ENCODE measurements at places on chromosomes 7 and 10.

GRCh38 chr10:126133906-126134656 lies 237.7 kb downstream of the FANK1 start:
- no peak for DNase-seq

- no peak for DNase-seq
Measured at GRCh38 chr7:48832303-48832845, 92.0 kb upstream of the CDC14C start.

- no peak for DNase-seq
Measured at GRCh38 chr10:48818081-48818480, 121.6 kb downstream of the LRRC18 start.

GRCh38 chr7:84200859-84201258 lies 6.3 kb upstream of the SEMA3A start:
- no peak for DNase-seq

GRCh38 chr7:29369909-29370488 lies 175.4 kb downstream of the CHN2 start:
- DNase-seq, result no peak

GRCh38 chr10:111295788-111296187 lies 219.0 kb downstream of the ADRA2A start:
- DNase-seq, result no peak

GRCh38 chr7:139777948-139778841 lies at the start of gene HIPK2:
TSS of gene HIPK2 (minus strand) at chr7:139777998. CDS start at chr7:139777623, 375 bp downstream.
- DNase-seq, result peak; percentile 77

- no peak for DNase-seq
Measured at GRCh38 chr7:27324246-27324645, 81.6 kb downstream of the EVX1 start.

DNA sequence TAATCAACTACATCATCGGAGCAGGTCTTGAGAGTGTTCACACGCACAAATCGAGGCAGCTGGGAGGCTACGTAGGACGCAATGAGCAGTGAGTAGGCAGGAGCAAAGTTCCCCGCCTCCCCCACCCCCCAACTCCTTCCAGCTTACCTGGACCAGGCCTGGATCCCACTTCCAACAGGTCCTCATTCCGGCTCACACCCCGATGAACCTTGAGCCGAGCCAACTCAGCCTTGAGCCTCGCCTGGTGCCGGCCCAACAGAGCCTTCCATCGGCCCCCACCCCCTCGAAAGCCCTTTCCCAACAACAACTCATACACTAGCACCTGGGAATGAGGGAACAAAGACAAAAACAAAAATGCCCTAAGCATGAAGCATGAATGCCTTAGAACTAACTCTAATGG lies 1.2 kb downstream of the NSUN5 start:
- DNase-seq, result no peak

DNA sequence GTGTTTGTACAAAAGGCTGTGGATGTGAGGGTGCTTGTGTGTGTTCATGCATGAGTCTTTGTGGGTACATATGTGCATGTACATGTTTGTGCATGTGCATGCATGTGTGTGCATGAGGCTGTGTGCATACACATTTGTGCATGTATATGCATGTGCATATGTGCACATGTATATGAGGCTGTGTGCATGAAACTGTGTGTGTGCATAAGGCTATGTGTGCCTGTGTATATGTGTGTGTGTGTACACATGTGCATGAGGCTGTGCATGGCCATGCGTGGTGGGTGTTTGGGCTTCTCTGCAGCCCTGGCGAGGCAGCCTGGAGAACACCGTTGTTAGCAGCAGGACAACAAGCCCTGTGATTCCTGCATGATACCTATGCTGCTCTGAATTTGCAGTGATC lies 207.7 kb upstream of the ADCY1 start:
- DNase-seq, result no peak

DNA sequence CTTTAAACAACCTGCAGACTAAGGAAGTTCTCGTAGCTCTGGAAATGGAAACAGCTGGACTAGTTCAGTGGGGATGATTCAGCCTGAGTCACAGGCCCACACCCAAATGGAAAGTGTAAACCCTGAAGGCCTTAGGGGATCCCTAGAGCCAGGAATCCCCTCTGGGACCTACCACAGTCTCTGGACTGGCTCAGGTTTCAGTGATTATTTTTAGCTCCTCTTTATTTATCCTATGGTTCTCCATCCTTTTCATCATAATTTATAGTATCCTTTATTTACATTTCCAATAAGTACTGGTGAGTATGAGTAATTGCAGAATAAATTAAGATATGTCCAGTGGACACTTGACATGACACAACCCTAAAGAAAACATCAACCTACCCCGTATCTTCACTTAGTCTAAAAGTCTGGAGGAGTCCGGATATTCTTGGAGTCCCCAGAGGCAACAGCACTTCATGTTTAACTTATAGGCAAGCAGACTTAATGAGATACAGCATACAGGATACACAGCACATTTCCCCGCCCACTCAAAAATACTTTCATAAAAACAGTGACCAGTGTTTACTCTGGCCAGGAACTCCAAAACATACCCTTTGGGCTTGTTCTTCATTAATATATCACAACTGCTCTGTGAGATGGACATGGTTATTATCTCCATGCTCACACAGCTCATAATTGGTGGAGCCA lies 28.4 kb upstream of the SEMA3E start:
- DNase-seq, result no peak

DNA sequence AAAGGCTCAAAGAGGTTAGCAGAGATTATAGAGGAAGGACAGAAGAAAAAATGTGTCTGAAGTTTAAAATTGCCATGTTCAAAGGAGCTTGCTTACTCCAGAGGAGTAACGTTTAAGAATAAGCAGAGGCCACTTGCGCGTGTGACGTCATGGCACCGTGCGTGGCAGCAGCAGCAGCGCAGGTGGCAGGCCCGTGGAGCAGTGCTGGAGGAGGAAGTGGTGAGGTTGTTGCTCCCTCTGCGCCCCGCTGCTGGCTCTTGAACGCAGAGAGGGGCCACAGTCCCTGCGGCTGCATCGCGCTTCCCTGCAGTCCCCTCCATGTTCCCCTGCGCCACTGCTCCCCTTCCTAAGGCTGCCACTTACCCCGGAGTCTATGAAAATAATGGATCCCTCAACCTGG lies 37.5 kb downstream of the GDI2 start:
- peak; percentile 84 for DNase-seq

- DNase-seq, result no peak
Measured at GRCh38 chr7:12137283-12137682, 73.8 kb upstream of the TMEM106B start.

GRCh38 chr7:132390705-132391104 lies 185.6 kb downstream of the PLXNA4 start:
- peak; percentile 11 for DNase-seq

- DNase-seq, result no peak
Measured at GRCh38 chr7:130632111-130632510, 36.4 kb downstream of the COPG2 start.

DNA sequence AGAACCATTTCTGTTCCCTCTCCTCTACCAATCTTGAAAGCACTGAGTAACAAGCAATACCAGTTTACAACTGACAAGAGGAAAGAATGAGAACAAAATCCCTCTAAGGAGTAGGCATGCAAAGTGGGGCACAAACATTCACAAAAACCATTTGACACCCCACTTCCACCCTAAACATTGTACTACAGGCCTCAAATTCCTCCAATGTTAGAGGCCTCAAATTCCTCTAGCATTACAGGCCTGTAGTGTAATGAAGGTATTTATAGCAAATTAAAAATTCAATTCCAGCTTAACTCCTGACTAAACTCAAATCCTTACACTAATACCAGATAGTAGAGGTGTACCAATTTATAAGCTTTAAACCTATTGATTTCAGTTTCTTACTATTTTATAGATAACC lies 85.4 kb downstream of the SIRT1 start:
- no peak for DNase-seq

- DNase-seq, result no peak
Measured at GRCh38 chr10:108003061-108003460, 838.6 kb upstream of the SORCS1 start.

- DNase-seq, result no peak
Measured at GRCh38 chr7:80230327-80230726, 95.7 kb downstream of the GNAI1 start.

DNA sequence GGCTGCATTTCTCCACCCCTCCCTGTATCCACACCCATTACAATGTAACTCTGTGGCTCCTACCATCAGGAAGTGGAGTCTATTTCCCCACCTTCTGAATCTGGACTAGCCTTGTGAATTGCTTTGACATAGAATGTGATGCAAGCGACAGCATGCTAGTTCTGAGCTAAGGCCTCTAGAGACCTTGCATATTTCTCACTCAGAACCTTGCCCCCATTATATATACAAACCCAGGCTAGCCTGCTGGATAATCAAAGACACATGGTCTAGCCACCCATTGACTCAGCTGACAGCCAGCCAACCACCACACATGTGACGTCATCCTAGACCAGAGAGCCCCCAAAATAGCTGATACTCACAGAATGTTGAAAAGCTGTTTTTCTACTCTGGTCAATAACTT lies 77.9 kb downstream of the CCDC71L start:
- no peak for DNase-seq

DNA sequence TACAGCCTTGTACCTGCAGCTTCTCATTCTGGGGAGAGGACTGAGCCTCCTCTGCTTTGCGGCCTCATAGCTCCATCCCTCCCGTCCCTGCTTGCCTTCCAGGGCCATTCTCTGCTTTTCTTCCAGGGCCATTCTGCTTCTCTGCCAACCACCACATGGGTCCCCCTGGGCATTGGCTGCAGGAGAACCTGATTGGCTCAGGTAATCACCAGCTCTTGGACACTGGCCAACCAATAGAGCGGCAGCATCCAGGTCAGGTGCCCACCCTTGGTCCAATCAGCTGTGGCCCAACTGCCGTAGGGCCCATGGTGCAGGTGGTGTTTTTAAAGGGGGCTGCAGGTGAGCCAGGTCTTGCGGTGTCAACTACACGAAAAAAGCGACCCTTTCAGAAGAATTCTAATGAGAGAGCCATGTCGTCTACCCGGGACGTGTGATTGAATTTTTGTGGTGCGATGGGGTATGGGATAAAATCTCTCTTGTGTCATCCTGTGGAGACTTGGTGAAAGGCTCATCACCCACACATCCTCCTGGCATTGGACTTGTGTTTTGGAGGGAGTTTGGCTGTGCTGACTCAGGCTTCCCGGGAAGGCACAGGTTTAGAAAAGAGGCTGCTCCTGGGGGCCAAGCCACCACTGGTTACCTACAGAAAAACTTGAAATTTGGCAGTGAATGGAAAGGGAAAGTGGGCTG lies 46.0 kb upstream of the PODXL start:
- no peak for DNase-seq

DNA sequence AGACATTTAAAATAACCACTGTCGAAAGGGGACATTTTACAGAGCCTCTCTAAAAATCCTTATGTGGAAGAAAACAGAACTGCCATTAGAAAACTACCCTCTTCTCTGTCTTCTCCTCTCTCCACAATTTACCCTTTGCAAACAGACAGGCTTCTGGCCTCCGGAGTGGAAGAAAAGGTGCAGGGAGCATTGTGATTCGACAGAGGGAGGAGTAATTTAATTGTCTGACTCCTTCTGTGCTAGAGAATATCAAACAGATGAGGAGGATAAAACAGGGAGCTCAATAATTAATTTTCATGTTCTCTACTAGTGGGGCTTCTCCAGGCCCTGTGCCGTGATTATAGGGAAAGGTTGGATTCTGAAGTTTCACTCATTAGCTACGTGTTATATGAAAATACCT lies 615.5 kb upstream of the MKI67 start:
- DNase-seq, result no peak

DNA sequence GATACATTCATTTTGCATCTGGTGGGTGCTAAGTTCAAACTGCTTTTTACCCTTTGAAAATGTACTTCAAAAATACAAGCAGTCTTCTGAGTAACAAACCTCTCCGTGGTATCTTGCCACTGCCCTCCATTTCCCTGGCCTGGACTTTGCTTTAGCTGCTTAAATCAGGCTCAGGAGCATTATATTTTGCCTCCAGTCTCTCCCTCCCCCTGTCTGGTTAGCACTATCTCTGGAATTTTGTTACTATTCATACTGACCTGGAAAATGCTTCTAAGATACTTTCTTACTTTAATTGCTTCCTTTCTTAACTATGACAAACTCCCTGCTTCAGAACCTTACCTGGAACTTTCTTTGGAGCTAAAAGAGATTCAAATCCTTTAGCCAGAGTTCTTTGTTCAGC lies 369.8 kb downstream of the GFRA1 start:
- DNase-seq, result no peak

DNA sequence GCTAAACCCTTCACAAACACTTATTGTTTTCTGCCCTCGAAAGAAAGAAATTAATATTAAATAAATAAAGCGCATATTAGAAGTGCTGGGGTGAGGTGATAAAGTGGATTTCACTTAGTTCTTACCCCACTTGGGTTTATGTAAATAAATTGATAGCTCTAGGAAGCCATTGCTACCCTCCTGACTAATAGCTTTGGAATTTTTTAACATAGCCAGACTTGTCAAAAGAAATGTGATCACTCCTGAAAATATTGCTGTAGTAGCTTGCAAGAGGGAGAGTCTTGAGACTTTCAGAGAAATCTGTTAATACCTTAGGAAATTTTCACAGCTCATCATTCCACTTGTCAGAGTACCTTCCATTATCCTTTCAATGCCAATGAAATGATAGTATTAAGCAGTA lies 7.6 kb downstream of the ARL5B start:
- DNase-seq, result no peak

GRCh38 chr7:130942211-130942964 lies 208.4 kb upstream of the KLF14 start:
- DNase-seq, result peak; percentile 78

DNA sequence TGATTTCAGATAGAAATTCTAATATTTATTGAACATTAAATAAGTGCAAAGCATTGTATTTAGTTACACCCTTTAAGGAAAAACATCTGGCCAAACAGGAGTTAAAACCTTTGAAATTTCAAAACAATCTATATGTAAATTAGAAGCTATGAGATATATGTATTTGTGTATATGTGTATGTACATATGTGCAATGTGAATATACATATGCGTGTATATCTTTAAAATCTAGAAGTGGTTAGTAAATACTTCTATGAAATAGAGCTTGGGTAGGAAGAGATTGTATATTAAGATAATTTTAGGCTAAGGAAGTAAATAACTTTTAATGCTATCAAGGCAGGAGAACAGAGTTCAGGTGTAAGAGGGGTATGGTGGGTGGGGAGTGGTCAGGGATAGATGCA lies 9.3 kb downstream of the WEE2 start:
- DNase-seq, result no peak

GRCh38 chr7:104962781-104963180 lies 51.2 kb upstream of the KMT2E start:
- DNase-seq, result no peak

DNA sequence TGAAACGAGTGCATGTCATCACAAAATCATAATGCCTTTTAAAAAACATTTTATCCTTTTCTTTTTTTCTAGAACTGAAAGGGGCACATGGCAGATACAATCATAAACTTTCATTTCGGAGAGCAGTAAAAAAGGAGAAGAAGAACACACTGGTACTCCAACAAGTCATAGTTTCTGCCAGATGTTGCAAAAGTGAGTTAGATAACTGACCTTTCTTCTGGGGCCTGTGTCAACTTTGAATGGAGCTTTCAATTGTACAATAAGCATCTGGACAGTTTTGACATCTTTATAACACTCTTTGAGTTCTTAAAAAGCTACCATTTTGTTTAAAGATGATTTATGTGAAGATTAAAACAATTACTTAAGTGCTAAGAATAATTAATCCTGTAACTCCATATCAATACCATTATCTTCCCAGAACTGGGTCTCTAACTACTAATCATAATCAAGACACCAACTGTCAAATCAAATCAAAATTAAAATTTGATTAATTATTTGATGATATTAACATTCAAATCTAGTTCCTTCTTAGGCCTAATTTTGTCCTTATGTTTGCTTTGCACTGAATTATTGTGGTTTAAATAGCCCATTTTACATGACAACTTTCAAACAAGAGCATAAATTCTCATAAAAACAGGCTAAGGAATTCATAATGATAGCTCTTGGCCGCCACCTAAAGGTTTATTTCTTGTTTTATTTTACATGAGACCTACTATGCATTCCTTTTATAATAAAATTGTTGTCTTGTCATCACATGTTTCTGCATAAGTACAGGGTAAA lies 19.5 kb upstream of the ITGB8 start:
- DNase-seq, result peak; percentile 22
